ENCODE measurements at places on chromosomes 12 and 14. TPM values are rescaled to one million over a fixed set of nuclear protein-coding genes. Genes with fewer than 3 reads are reported as not detected.

TAS2R7 gene
- total RNA-seq = not detected

- no peaks in the 10 kb centered on the region for H3K4me1 ChIP-seq
- H3K27ac ChIP-seq = no peak overlapping the region
- no peaks in the 10 kb centered on the region for H3K27me3 ChIP-seq
- H3K36me3 ChIP-seq = no peaks in the 10 kb centered on the region
- DNase-seq = no peak
These were observed 248.8 kb downstream of the SUDS3 start for GRCh38 chr12:118625050-118625675.

DNA sequence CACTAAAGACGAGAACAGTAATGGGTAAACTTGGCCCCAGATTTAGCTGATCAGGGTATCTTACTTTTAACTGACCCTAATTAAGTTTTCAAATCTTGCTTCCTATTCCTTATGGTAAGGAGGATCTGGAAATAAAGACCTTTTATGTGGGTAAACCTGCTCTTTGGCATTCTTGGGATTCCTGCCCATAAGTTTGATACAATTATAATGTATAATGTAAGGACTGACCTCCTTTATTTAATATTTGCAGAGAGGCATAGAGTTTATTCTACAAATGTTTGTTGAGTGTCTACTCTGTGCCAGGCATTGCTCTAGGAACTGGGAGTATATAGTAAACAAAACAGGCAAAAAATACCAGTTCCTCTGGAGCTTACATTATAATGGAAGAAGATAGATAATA lies 4.4 kb upstream of the PRDM4 start:
- no peak overlapping the region for H3K27ac ChIP-seq
- H3K27me3 ChIP-seq = peaks cover 6% of the 10 kb centered on the region
- H3K36me3 ChIP-seq = no peaks in the 10 kb centered on the region
- peaks cover 8% of the 10 kb centered on the region for H3K4me1 ChIP-seq
- no peak overlapping the region for H3K4me3 ChIP-seq

DNA sequence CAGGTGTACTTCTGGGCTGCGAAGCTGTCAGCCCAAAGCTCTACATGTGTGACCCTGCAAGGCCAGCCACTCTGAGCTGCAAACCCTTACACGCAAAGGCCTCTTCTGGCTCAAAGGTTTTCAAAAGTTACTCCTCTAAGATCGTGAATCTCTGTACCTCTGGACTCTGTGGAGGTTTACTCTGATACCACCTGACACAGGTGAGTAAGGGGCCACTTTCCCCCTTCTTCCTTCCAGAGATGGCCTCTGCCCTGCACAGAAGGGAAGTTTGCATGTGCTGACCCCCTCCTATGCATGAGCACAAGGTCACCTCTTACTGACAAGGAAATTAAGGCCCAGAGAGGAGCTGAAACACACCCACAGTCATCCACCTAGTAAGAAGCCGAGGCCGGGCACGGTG lies 14.5 kb downstream of the ITPK1 start:
- no peak for DNase-seq
- no peak overlapping the region for H3K4me3 ChIP-seq
- H3K36me3 ChIP-seq = no peaks in the 10 kb centered on the region

GRCh38 chr14:91220581-91221000 lies 23.9 kb downstream of the GPR68 start:
- H3K27ac ChIP-seq = no peak overlapping the region
- H3K27me3 ChIP-seq = no peaks in the 10 kb centered on the region
- peaks cover 12% of the 10 kb centered on the region for H3K4me1 ChIP-seq
- H3K4me3 ChIP-seq = no peak overlapping the region
- no peak for DNase-seq
- peaks cover 86% of the 10 kb centered on the region for H3K36me3 ChIP-seq

- no peak for DNase-seq
- H3K4me3 ChIP-seq = no peak overlapping the region
- no peak overlapping the region for H3K27ac ChIP-seq
- no peaks in the 10 kb centered on the region for H3K36me3 ChIP-seq
- H3K27me3 ChIP-seq = no peaks in the 10 kb centered on the region
- no peaks in the 10 kb centered on the region for H3K4me1 ChIP-seq
These were observed 30.0 kb upstream of the ANP32D start for GRCh38 chr12:48442179-48442847.

- DNase-seq = no peak
- no peaks in the 10 kb centered on the region for H3K36me3 ChIP-seq
- no peak overlapping the region for H3K4me3 ChIP-seq
- H3K27me3 ChIP-seq = no peaks in the 10 kb centered on the region
- no peak overlapping the region for H3K27ac ChIP-seq
These were observed 4.4 kb upstream of the CSRNP2 start for GRCh38 chr12:51087818-51088217.

Data from esophagus muscularis mucosa (tissue), 4 donors.